GM03348 (cell line): ENCODE measurements at places on chromosomes 2 and 18.

DNA sequence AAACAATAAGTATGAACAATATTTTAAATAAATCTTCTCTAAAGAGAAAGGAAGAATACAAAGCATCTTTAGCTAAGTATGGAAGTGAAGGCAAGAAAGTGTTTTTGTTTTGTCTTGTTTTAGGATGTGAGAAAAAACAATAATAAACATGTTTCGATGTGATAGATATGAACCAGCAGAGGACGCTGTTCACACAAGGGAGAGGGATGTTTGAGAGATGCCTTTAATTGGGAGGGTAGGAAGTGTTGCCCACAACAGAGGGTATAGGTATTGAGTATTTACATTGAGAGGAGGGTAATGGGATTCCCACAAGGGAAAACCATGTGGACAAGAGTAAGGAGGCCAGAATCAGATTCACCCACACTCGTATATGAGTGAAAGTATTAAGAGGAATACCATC lies 55.1 kb downstream of the CDH19 start:
- no peak for DNase-seq

- DNase-seq: peak; percentile 53
These were observed 232.1 kb downstream of the RBM43 start for GRCh38 chr2:151029406-151030157.

- DNase-seq: peak; percentile 77
These were observed 215.9 kb downstream of the IRS1 start for GRCh38 chr2:226583715-226584114.

DNA sequence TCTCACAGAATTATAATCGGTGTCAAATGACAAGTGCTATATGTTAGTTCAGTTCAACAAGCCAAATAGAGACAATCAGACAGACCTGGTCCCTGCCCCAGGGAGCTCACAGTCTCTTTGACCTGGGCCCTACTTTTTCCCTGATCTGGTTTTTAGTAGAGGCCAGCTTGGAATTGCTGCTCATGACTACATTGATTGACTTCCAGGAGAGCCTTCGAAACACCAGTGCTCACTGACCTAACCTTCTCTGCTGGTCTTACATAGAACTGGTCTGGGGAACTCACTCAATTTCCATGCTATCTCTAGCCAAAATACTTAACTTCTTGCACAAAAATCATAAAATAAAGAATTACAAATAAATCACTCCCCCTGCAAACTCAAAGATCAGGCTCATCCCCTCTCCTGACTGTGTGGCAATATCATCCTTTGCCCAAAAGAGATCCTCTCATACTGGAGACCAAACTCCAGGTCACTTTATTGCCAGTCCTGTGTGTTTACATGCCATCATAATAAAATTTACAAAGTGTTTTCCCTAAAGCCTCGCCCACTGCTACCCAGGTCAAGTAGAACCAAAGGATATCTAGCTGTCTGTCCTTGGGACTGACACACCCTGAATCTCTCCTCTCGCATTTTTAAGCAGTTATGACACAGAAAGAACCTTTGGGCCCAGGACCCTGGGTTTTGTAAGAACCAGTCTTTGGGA lies 53.2 kb downstream of the PROC start:
- no peak for DNase-seq

DNA sequence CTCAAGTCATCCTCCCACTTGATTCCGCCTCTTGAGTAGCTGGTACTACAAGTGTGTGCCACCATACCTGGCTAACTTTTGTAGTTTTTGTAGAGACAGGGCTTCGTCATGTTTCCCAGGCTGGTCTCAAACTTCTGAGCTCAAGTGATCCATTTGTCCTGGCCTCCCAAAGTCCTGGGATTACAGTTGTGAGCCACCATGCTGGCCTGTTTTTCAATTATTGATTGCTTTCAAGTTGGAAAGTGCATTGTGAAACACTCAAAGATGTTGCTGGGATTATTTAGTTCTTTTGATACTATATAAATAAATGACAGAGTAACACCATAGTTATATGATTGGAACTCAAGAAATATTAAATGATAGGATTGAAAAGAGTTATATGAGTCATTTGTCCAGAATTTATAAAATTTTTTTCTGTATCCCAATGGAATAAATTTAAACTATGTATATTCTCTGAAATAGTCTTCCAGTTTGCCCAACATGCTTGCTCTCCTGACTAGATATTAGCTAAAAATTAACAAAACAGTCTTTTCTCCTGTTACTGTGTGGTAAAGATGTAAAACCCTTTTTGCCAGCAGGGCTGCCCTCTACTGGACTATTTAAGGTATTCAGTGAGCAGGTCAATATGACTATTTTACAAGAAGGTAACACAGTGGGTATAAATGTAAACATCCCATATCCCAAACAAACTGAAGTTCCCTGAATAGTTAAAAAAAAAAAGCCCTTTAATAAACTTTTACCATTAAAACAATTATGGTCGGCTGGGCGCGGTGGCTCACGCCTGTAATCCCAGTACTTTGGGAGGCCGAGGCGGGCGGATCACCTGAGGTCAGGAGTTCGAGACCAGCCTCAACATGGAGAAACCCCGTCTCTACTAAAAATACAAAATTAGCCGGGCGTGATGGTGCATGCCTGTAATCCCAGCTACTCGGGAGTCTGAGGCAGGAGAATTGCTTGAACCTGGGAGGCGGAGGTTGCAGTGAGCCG lies 42.7 kb downstream of the ACSL3 start:
- DNase-seq: peak; percentile 62

GRCh38 chr18:63259567-63260379 lies 59.8 kb downstream of the BCL2 start:
- no peak for DNase-seq

DNA sequence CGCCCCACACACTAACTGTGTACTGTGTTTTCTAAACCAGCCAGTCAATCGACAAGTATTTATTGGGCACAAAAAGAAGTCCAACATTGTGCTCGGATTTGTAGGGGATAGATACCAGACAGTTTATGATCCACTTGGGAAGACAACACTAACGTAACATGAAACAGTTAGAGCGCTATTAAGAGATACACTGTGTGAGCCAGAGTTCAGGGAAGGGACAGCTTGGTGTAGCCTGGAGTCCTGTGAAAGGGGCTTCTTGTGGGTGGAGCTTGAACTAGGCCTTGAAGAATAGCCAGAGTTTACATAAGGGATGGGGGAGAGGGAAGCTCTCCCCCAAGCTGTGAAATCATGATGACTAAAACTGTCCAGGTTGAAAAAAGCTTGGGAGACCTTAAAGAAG lies 176.4 kb upstream of the TCF4 start:
- DNase-seq: no peak

DNA sequence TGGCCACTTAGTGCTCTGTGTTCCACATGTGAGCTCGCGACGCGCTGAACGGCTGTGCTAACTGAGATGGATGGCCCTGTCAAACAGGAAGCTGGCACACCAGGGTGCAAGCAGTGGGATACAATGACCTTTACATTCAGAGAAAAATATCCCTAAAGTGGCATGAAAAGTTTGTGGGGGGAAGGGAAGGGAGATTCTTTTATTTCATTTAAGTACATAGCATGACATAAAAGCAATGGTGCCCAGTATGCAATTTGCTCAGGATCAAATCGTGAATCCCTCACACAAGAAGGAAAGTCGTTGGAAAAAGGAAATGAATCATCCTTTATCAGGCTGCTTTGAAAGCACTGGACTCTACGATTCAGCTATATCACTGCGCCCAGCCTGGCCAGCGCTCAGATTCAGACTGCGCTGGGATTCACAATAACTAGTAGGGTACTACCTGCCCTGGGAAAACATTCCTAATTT lies 26.0 kb downstream of the SATB2 start:
- DNase-seq: no peak

DNA sequence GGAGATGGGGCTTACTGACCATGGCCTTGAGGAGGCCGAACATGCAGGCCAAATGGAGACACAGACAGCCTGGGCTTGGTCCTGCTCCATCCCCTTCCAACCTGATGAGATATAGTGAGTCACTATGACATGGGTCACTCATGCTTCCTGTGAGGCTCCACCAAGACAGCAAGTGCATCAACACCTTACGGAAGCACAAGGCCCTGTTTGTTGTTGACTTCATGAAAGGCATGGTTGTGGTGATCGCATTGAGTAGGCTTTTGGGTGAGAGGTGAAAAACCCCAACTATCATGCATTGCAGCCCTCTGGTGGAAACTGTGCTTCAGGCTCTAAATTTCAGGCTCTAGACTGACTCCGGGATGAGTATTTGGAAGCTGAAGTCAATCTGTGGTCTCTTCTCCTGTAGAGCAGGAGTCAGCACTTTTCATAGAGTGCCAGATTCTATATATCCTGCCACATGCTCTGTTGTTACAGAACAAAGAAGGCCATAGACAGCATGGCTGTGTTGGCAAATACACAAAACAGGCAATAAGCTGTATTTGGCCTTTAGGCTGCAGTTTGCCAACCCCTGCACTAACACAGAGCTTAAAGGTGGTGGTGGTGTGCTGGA lies 10.1 kb downstream of the IL37 start:
- no peak for DNase-seq

DNA sequence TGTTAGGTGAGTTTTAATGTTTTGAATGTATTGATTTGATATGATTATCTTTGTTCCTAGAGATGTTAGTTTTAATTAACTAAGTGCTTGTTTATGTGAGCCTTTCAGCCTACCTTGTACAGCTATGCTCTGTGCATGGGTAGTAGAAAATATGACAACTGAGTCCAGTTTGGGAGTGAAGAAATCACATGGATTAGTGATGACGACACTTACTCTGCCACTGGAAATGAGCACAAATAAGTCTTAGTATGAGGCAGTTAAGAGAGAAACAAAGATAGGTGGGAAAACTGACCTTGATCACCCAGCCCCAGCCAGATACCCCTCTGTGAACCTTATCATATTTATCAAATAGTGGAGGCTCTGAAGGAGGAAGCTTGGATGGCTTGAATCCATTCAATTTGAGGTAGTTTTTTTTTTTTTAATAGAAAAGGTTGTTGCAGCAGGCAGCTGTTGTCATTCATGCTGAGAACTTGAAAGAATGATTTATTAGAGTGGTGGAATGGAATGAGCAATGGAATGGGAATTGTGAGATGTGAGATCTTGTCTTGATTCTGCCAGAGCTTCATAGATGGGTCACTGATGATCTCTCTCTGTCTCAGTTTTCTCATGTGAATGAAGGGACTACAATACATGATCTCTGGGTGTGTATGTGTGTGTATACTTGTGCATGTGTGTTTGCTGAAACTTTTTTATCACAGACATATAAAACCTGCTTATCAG lies 96.4 kb downstream of the MAP3K20 start:
- DNase-seq: no peak

DNA sequence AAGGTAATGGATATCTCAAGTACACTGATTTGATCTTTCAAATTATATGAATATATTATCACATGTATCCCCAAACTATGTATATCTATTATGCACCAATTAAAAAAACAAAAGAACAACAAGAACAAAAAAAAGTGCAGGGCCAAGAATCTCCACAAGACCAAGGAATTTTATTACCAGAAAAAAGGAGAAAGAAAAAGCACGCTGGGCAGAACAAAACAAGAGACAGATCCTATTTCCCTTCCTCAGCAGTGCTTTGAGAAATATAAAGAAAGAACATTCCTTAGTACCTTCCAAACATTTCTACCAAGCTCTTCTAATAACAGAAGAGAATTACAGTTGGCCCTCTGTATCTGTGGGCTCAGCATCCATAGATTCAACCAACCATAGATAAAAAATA lies 144.7 kb upstream of the CREB1 start:
- no peak for DNase-seq

DNA sequence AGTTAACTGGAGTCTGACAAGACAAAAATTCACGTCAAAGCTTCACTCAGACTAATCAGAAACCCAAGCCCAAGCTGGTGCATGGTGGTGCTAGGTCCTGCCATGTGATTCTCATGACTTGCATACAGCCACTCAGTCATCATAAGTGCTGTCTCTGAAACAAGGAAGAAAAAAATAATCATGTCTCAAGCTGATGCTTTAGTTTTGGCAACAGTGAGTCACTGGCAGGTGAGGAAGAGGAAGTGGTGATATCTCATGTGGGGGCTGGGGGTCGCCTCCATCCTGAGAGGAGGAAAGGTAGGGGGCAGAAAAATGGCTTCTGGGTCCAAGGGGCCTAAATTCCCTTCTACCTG lies 136.3 kb downstream of the TMEM163 start:
- DNase-seq: no peak

- DNase-seq: no peak
These were observed 27.6 kb downstream of the PAX8 start for GRCh38 chr2:113251118-113251517.

- no peak for DNase-seq
These were observed 177.9 kb downstream of the CYRIA start for GRCh38 chr2:16487686-16488085.

GRCh38 chr18:70469916-70470315 lies 181.1 kb downstream of the SOCS6 start:
- DNase-seq: no peak

DNA sequence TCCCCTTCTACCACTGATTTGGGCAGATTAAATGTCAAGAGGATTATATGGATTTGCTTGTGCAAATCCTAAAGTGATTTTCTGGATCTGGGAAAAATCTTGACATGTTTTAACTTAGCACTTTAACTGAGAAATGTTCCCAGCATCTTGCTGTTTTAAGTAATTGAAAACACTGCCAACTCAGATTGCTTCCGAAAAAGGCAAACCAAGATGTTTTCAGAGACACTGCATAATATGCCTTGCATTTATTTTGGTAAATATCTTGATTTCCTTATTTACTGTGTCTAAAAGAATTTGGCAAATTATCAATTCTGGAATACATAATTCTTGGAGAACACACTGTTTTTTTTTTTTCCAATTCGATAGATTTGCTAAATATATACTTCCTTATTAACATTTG lies 385.0 kb upstream of the FAM98A start:
- DNase-seq: no peak

GRCh38 chr2:99701503-99701902 lies 211.7 kb upstream of the REV1 start:
- DNase-seq: no peak

- DNase-seq: peak; percentile 65
These were observed 66.5 kb downstream of the TCF7L1 start for GRCh38 chr2:85199698-85200097.

DNA sequence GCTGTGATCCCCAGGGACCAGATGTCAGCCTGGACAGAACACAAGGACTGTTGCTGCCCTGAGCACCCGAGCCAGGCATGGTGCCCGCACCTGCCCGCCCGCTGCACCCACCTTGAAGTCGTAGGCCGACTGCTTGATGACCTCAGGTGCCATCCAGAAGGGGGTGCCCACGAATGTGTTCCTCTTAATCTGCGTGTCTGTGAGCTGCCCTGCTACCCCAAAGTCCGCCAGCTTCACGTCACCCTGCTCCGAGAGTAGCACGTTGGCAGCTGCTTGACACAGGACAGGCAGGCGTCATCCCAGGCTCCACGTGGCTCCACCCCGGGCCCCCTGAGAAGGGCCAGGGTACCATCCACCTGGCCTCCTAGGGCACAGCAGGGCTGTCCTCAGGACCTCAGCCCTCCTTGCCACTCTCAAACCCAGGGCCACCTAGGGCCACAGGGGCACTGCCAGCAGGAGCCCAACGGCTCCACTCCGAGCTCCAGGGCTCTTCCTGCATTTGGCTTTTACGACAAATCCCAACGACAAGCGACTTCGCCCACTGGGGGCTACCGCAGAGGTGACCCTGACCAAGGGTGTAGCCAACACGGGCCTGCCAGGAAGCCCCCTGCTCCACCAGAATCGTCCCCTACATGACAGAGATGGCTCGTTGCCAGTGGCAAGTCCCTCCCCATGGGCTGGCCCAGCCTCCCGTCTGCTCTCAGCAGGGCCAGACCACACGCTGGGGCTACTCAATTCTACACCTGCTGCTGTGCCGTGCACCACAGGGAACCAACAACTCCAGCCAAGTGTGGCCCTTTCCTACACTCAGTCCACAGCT lies 9.0 kb downstream of the STK25 start:
- DNase-seq: no peak

- DNase-seq: no peak
These were observed 76.0 kb downstream of the CEP192 start for GRCh38 chr18:13067124-13067523.
